Spinal cord (tissue), 10 donors: ENCODE measurements at places on chromosomes 7 and 10. TPM values are rescaled to one million over a fixed set of nuclear protein-coding genes. Genes with fewer than 3 reads are reported as not detected.

GRCh38 chr10:21329995-21330627, 195.4 kb downstream of the SKIDA1 start:
- DNase-seq, result no peak

DNA sequence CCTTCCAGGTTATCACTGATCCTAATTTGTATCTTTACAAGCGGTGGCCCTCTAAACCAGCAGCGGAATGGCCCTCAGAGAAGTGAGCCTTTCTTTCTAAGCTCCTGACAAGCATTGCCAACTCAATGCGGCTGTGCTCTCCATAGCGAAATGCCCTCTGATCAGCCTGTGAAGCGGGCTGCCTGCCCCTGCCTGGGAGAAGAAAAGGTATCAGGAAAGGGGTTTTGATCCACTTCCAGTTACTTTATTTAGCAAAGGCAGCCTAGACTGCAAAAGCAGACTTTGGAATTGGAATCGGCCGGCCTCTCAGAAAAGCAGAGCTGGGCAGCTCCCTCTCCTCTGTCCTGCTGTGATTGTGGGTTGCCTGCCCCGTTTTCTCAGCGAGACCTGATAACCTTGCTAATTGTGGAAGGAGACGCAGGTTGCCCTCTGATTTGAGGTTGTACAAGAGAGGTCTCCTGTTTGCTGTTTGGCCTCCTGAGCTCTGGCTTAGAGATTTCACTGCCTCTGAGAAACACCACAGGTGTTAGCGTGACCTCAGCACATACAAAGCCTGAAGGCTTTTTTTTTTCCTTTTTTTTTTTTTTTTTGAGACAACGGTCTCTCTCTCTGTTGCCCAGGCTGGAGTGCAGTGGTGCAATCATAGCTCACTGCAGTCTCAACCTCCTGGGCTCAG, 53.9 kb upstream of the SH2B2 start:
- no peak for DNase-seq

DNA sequence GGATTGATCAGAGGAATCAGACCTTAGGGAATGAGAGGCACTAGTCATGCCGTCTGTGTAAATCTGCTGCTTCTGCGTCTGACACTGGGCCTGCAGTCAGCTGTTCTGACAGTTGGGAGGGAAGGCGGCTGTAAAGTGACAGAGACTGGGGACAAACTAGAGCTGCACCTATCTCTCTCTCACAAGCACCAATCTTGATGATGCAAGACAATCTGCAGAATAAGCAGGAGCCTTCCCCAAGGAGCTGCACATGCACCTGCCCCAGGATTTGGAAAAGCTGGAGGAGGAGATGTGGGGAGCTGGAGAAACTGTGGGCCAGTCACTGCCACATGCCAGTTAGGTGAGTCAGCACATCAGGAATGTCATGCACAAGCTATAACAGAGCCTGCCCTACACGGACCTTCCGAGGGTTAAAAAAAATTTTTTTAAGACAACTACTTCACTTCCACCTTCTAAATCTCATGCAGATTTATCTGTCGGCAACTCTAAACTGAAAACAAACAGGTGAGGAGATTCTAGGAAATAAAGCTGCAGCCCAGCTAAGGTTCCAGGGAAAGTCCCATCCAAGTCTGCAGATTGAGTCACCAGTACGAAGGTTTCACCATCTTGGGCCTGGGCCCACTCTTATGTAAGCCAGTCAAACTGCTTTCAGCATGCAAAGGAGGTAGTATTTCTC, 39.2 kb downstream of the ENO4 start:
- no peak for DNase-seq

DNA sequence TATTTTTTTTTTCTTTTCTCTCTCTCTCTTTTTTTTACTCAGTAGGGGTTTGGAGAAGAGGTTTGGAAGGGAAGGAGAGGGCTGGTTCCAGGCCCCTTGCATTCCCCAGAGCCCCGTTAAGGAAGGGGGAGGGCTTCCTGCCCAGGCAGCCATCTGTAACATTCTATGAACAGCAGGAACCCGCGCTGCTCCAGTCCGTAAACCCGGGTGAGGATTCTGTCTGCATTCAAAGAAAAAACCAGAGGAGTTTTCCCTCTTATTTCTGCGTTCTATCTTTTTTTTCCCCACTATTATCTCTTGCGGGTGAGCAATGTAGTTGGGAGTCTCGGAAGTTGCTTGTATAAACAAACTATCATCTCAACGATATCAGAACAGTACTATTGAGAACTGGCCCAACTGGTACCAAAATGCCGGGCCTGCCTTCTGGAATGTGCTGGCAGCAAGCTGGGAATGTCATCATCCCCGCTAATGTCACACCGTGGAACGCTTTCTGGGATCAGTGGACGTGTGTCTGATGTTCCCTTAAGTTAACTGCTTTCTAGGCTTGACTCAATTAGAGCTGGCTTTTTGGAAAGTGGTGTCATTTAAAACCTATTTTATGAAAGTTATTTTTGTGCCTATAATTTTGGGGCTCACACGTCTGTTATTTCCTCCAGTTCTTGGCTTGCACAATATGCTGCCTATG, 153.1 kb upstream of the MEOX2 start:
- peak; percentile 22 for DNase-seq

Gene GNAT3
- not detected for total RNA-seq

GRCh38 chr7:129640400-129640799, 28.9 kb downstream of the NRF1 start:
- no peak for DNase-seq

DNA sequence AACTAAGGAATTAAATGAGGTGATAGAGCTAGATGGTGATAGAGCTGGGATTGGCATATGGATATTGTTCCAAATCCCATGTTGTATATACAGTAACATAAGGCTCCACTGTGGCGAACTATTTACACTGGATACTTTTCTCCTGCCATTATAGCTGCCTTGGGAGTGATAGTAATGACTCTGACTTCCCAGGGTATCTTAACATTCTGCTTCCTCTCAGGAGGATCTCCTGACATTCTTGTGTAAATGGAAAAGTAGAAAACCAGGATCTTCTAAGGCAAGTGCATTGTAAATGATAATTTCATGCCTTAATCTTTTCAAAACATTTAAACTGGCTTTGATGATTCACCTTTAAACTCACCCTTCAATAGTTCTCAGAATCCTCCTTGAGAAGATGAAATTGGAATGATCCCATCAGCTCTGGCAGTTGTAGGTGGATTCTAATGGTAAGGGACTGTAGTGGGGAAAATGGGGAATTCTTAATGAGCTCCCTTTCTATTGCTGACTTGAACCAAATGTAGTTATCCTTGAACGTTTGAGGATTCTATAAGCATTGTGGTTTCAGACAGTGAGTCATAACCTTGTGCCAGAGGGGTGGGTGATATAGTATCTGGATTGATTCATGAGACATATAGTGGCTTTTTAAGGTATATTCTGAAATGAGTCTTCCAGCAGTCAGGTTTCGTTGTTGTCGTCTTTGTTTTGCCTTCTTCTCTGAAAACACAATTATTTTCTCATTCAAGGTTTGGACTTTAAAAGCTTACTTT, 450.0 kb downstream of the SUGCT start:
- DNase-seq, result no peak

Gene OR2A12
- not detected for total RNA-seq

Gene ITIH5
- 59.6 TPM for total RNA-seq

DNA sequence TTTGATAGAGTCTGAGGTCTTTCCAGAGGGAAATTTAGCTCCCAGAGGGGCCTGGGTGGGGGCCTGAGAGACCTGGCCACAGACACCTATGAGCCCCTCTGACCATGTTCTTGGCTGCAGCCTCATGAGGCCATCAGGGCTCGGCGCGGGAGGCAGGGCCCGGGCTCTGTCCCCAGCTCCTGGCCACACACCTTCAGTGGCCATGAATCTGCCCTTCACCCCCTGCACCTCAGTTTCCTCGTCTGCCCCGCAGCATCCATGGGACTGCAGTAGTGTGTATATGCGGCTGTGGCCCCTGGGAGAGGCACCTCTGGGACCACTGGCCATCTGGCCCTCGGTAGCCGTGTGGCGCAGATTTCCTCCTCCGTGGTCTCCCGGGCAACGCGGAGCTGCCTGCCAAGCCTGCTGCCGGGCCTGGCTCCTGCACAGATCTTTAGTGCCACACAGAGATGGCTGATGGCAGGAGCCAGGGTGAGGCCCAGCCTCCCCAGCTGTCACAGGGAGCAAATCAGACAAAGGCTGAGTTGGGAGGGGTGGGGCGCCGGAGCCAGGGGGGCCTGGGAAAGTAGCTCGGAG, 23.6 kb upstream of the ADCYAP1R1 start:
- peak; percentile 66 for DNase-seq

Gene PLXNA4
- total RNA-seq, result 29.7 TPM

Gene DGKB
- 31.4 TPM for total RNA-seq

Gene LRRC17
- 110 TPM for total RNA-seq

- DNase-seq, result no peak
These were observed 13.2 kb downstream of the IL2RA start for GRCh38 chr10:6049031-6049400.

Gene ARMC3
- 7.0 TPM for total RNA-seq

Gene CADPS2
- total RNA-seq, result 40.5 TPM

DNA sequence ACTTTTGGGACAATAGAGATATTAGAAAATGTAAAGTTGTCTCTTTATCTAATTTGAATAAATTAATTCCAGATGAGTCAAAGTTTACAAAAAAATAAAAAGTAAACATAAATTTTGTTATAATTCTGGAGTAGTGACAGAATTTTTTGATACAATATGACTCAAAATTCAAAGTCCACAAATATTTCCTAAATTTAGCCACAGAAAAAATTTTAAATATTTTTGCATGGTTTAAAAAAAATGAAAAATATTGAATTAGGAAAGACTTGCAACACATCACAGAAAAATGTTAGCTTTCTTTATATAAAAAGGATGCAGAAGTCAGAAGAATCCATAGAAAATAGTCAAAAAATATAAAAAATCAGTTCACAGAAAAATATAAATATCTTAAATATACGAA, 117.7 kb downstream of the ARHGAP21 start:
- DNase-seq, result no peak

GRCh38 chr10:9950070-9950469, 1067.6 kb upstream of the CELF2 start:
- DNase-seq, result no peak

DNA sequence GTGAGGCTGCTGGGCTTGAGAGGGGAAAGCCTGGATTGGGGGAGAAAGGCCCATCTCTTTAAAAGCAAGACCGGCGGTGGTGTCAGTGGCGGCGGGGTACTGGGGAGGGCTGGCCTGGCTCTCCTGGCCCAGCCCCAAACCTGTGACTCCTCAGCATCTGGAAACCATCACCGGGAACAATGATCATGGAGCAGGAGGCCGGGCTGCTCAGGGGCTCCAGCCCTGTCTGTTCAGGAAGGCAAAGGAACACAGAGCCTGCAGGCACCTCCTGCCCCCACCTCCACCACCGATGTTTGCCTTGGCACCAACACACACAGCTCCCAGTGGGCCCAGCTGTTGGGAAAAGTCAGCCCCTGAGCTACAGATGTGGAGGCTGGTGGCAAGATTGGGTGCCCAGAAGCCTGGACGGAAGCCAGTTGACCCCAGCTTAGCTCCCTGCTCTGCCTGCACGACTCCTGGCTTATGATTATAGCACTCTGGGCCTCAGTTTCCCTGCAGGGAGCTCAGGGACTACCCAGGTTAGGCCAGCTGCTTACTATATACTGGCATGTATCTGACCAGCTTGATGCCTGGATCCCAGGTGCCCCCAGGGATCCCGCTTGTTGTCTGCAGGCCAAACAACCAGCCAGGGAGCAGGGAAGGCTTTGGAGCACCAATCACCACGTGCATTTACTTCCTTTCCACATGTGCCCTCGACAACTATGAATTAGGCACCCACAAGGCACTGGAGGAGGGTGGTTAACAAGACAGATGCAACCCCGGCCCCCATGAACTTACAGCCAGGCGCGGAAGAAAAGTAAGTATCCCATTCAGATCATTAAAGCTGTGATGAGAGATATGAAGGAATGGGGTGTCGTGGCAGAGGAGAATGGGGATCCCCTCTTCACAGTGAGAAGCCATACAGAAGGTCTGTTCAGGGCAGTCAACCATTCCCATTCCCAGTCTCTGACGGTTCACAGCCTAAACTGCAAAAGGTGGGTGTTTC, 37.3 kb downstream of the ZCCHC24 start:
- DNase-seq, result no peak

GRCh38 chr10:48685731-48686130, 1.1 kb downstream of the WDFY4 start:
- no peak for DNase-seq

DNA sequence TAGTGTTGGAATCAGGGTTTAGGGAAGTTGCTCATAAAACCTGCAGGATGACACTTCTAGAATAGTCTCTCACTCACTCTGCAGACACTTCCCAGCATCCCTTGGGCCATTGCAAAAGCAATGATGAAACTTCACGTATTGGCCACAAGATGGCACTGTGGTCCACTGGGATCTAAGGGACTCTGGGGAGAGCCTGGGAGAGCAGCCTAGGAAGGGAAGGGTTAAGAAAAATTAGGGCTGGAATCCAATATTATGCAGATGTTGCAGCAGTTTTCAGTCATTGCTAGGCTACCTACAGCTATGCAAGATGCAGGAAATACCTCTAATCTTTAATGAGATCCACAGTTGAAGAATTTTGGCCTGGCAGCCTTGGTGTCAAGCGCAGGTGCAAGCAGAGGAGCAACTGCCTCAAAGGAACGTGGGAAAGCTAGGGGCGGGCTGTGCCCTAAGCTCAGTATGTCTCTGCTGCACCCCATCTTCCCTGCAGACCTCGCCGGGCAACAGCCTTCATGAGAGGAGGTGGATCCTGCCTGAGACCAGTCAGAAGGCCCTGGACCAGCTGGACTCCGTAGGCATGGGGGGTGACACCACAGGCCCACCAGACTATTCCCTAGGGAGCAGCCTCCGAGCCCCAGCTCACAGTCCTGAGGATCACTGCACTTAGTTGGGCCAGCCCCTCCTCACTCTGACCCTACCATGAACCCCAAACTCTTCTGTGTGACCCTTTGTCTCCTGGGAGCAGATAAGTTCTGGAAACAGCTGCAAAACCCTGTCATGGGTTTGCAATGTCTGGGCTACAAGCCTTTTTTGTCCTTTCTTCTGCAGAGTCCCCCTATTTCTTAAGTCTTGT, 127.9 kb upstream of the PRSS58 start:
- peak; percentile 9 for DNase-seq
